ENCODE measurements at places on chromosomes 7 and 10.

- DNase-seq = no peak
Observed at GRCh38 chr10:98980353-98980752, 255.3 kb downstream of the HPSE2 start.

DNA sequence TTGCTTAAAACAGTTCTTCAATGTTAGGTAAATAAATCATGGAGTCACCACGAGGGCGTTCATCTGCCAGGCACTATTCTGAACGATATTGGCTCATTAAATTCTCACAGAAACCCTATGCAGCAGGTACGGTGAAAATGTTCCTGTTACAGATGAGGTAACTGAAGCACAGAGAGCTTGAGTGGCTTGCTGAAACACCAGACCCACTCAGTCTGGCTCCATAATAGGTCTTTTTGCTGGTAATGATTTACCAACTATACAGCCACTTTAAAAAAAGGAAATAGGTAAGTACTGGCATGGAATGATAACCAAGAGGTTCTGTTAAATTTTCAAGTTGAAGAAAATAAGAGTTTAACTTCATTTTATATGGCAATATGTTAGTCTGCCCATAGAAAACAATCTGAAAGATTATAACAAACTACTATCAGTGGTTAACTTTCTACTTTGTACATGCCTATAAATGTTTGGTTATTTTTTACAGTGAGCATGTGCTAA is 1.3 kb upstream of the TM9SF3 start:
- peak; percentile 33 for DNase-seq

DNA sequence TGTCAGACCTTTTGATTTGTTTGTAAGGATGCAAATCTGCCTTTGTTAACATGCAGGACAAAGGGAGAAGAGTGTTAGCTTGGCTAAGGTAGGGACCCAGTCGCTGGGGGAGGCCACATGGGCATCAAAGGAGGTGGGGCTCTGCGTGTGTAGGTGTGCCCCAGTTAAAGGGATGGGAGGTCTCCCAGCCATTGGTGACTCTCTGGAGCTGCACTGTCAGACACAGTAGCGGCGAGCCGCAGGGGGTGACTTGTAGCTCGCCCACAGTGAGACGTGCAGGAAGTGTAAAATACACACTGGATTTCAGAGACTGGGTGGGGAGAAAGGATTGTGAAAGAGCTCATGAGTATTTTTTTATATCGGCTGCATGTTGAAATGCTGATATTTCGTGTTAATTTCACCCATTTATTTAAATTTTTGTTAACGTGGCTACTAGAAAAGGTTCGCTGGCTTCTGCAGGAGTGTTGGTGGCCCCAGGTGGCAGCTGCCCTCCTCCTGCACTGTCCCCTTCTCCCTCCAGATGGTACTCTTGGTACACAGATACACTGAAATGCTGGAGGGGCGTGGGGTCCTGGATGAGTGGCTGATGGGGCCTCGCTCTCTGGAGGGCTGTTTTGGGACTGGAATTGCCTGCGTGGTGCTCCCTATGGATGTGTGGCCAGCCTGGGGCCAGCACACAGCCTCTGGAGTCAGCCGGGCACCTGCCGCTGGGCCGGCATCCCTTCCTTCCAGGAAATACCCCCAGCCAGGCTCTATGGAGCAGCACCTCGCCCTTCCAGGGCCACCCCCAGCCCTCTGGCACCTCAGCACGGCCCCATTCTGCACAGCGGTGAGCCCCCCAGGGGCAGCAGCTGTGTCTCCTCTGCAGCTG is 59.2 kb downstream of the LHPP start:
- no peak for DNase-seq

DNA sequence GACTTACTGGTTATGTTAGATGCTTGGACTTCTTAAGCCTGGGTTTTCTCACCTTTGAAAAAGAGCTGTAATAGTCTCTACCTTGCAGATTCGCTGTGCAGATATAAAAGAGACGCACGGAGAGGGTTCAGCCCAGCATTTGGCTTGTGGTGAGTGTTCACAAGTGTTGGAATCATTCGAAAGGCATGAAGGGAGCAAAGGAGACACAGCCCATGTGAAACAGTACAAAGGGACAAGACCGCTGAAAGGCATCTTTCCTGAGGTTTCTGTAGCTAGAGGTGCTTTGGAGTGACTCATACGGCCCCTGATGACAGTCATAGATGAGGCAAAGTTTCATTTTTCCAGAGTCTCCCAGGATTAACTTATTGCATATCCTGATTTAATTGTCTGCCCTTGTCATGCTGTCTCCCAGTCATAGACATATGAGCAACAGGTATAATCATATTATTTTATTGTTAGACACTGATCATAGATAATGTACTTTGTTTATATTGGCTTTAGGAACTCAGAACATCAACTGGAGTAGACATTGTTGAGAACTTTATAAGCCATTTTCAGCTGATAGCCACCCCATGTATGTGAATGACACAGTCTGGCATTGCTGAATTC is 171.1 kb downstream of the ADRA2A start:
- no peak for DNase-seq

- no peak for DNase-seq
Observed at GRCh38 chr10:30637881-30638467, 8.4 kb upstream of the LYZL2 start.

- DNase-seq = no peak
Observed at GRCh38 chr10:17233286-17233991, 5.4 kb downstream of the VIM start.

DNA sequence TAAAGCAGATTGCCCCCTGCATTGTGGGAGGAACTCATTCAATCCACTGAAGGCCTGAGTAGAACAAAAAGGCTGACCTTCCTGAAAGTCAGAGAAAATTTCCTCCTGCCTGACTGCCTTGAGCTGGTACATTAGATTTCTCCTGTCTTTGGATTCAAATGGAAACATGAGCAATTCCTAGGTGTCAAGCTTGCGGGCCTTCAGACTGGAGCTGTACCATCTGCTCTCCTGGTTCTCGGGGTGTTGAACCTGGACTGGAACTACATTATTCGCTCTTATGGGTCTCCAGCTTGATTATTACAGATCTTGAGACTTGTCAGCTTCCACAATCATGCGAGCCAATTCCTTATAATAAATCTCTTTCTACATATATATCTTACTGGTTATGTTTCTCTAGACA is 173.6 kb upstream of the STEAP4 start:
- DNase-seq = no peak

DNA sequence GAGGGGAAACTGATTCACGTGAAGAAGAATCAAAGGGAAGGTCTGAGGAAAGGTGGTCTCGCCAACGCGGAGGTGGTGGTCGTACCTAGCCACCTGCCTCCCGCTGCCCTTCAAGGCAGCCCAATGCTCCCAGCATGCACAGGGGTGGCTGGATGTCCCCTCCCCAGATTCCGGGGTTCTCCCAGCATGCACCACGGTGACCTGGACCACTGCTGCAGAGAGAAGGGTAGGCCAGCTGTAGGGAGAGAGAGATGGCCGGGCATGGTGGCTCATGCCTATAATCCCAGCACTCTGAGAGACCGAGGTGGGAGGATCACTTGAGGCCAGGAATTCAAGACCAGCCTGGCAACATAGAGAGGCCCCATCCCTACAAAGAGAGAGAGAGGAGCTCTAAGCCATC is 32.4 kb upstream of the PPP2R2D start:
- DNase-seq = no peak

- no peak for DNase-seq
Observed at GRCh38 chr10:63093227-63093626, 39.9 kb upstream of the NRBF2 start.

DNA sequence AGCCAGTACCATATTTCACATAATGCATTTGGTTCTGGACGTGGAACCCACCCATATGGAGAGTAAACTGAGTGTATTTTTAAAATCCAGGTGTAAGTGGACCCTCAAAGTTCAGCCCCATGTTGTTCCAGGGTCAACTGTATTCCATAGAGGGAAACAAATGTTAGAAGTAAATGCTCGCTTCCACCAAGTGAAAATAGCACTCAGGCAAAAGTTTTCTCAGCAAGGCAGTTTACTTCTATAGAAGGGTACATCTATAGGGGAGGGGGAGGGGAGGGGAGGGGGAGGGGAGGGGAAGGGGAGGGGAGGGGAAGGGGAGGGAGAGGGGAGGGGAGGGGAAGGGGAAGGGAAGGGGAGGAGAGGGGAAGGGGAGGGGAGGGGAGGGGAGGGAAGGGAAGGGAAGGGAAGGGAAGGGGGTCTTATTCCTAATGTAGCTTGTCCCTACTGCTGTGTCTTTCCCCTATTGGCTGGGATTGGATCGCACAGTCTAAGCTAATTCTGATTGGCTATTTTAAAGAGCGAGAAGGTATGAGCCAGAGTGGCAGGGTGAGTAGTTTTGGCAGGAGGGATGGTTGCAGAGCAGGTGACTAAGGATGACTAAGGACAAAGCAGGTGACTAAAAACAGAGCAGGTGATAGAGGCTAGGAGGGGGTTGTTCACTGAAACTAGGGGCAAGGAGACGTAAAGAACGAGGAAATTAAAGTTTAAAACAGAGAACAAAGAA is 29.1 kb downstream of the GARIN1A start:
- no peak for DNase-seq

- DNase-seq = peak; percentile 21
Observed at GRCh38 chr10:103350175-103350516, 794 bp downstream of the PCGF6 start.

GRCh38 chr7:148698397-148699023 is at the start of gene CUL1:
TSS of gene CUL1 (plus strand) at chr7:148698903. CDS start at chr7:148730123, 31,220 bp downstream.
- peak; percentile 83 for DNase-seq

GRCh38 chr7:53947732-53948131 is 594.4 kb upstream of the VSTM2A start:
- DNase-seq = no peak

DNA sequence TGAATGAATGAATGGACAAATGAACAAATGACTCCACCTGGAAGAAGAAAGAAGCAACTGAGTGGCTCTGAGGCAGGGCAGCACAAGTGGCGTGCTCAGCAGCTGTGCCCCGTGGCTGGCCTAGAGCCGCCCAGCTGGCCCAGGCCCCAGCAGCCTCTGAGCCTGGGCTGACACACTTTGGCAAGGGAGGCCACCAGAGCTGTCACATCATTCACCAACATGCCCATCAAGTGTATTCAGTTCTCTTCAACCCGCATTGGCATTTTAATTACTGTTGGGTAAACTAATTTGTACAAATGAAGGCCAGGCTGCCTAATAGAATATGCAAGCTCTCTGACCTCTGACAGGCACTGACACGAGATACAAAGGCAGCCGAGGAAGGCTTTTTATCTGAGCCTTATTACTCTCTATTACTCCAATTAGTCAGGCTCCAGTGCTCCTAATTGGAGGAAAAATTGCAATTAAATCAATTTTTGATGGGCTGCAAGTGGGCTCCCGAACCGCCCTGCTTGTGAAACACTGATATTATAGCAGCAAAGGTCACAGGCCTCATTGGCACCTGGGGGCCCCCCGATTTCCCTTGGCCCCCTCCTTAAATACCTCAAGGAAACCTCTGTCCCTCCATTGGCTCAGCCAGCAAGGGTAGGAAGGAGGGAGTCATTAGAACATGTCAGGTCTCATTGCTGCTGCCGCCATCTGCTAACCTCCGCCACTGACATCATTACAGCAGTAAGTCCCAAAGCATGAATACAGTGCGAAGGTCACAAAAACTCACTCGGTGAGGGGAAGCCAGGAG is 41.9 kb downstream of the DPCD start:
- peak; percentile 50 for DNase-seq

GRCh38 chr10:34994565-34995142 is 95.5 kb downstream of the CUL2 start:
- peak; percentile 71 for DNase-seq

DNA sequence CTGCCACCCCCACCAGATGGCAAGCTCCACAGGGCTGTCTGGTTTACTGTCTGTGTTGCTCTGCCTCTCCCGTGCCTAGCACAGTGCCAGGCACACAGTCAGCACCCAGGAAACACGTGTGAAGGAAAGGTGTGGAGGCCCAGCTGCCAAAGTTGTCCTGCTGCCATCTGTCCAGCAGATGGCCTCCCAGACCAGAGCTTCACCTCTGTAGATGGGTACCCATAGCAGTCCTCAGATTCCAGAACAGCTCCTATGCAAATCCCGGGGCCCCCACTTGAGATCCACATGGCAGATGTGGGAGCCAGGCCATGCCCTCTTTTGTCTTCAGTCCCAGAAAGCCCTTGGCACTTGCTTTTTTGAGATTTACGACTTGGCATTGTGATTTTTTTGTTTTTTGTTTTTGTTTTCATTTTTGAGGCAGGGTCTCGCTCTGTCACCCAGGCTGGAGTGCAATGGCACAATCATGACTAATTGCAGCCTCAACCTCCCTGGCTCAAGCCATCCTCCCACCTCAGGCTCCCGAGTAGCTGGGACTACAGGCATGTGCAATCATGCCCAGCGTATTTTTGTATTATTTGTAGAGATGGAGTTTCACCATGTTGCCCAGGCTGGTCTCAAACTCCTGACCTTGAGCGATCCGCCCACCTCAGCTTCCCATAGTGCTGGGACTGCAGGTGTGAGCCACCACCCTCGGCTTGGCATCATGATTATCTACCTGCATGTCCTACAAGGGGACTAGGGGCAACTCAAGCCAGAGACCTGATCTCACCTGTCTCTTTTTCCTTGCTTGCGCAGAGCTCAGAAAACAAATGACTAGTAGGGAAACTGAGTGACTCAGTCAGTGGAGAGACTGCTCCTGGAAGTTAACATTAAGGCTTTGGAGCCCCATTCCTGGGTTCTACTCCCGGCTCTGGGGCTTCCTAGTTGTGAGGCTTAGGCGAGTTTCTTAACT is 16.9 kb upstream of the PALD1 start:
- DNase-seq = peak; percentile 57

DNA sequence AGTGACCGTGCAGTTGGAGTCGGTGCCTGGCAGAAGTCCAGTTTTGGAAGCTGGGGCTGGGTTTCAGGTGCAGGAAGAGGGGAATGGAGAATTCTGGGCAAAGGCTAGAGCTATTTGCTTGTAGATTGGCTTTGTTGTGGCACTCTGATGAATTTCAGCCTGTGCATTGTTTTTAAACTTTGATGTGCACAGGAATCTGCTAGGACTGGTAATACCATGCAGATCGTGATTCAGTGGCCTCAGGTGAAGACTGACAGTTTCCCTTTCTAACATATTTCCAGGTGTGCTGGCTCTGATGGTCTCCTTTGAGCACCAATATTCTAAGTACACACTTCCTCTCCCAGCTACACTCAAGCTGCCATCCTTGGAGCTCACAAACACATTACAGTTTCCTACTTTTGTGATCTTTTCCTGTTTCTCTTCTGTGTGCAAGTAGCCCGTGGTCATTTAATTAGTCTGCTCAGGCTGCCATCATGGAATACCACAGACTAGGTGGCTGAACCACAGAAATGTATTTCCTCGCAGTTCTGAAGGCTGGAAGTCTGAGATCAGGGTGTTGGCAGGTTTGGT is 55.6 kb downstream of the NOC3L start:
- no peak for DNase-seq

DNA sequence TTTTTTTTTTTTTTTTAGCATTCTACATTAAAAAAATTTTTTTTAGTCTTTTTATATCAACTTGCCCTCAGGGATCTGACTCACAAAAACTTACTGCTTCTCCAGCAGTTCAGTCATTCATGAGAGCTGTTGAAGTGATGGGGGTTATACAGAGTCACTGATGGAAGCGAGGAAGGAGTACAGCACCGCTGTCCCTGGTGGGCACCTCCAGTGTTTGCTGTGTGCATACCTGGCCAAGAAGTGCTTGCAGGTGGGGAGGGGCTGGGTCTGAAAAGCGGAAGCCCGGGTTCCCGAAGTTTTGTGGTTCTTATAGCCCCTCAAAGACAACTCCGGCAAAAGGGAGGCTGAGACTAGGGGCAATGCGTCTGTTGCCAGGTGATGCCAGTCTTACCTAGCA is 46.2 kb downstream of the MINDY4 start:
- DNase-seq = no peak
